Spinal cord (tissue), 10 donors: ENCODE measurements at places on chromosomes 2 and 18.

DNA sequence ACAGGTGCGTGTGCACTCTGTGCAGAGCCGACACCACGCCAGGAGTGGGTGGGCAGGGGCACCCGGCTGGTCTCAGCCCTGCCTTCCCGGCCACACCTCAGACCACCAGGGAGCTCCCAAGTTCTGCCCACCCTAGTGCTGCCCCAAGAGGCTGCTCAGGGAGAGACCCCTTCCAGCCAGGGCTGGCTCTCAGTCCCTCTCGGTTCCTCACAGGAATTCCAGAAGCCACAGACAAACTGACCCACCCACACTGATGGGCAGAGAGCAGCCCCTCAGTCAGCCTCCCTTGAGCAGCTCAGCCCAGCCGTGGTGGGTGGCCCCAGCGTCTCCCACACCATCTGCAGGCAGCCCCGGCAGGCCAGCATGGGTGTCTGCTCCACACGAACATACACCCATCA is 33.8 kb downstream of the GPC1 start:
- no peak for DNase-seq

DNA sequence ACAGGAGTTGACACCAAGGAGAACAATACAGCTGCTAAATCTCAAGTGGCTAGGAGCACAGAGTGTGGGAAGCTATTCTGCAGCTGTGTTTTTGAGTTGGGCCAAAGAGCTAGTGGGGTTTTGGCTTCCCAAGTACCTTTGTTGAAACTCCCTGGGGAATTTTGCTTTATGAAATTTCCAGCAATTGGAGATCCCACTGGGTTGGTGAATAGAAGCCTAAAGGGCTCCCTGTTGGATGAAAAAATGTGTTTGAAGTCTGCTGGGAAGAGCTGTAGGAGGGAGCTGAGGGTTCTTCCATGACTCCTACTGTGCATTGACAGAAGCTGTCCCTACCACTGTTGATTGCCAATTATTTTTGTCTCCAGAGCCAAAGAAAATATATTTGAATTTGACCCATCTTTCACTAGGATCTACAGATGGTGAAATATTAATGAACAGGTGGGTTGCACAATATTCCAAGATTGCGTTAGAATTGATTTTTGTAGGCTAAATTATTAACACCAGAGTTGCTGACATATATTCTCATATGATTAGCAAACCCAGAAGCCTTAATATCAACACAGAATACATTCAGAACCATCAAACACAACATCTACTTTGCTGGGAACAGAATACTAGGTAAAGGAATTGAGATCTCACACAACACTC is 95.4 kb upstream of the CYP1B1 start:
- no peak for DNase-seq

- DNase-seq, result no peak
These were observed 34.3 kb upstream of the TAF1B start for GRCh38 chr2:9809064-9809356.

GRCh38 chr2:200843993-200844948 is 20.2 kb downstream of the CLK1 start:
- no peak for DNase-seq

GRCh38 chr2:218644721-218645120 is 14.7 kb downstream of the ZNF142 start:
- no peak for DNase-seq

- peak; percentile 83 for DNase-seq
These were observed 49.6 kb downstream of the SOWAHC start for GRCh38 chr2:109663721-109664120.

GRCh38 chr2:209547726-209548125 is 123.9 kb downstream of the MAP2 start:
- DNase-seq, result no peak

- no peak for DNase-seq
These were observed 15.1 kb downstream of the COBLL1 start for GRCh38 chr2:164826293-164827243.

GRCh38 chr2:98454500-98455235 is 10.0 kb downstream of the INPP4A start:
- no peak for DNase-seq

DNA sequence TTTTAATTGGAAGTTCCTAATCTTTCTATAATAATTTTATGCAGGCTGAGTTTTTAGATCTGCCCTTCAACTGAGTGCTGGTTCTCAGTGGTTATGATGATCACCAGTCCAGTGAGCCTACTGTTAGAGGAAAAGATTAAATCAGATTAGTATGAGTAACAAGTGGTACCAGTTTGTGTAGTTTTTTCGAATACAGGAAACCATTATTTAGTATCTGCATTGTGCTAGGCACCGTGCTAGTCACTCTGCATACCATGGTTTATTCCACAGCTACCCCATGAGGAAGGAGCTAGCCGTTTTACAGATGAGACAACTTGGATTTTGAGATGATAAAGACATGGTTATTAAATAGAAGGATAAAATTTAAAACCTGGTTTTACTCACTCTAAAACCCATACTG is 6.1 kb downstream of the PSMD1 start:
- DNase-seq, result no peak

DNA sequence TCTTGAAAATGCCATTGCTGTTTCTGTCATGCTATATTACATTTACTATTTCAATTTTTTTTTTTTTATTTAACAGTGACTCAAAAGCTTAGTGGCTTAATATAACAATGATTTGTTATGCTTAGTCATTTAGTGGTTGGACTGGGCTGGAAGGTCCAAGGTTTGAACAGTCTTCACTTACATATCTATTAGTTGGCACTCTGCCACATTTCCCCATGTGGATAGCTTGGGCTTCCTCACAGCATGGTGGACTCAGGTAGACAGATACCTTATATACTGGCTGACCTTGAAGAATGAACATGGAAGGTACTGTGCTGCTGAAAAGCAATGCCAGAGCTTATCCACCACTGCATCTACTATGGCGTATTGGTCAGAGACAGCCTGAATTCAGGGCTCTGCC is 909.5 kb upstream of the SOX11 start:
- no peak for DNase-seq

GRCh38 chr2:175903384-175903936 is 98.6 kb downstream of the LNPK start:
- DNase-seq, result no peak

- no peak for DNase-seq
These were observed 18.5 kb downstream of the GPR35 start for GRCh38 chr2:240643811-240644150.

GRCh38 chr2:109497911-109498870 is 115.6 kb downstream of the SEPTIN10 start:
- no peak for DNase-seq

- DNase-seq, result no peak
These were observed 151.7 kb upstream of the ASB18 start for GRCh38 chr2:236415684-236416444.

DNA sequence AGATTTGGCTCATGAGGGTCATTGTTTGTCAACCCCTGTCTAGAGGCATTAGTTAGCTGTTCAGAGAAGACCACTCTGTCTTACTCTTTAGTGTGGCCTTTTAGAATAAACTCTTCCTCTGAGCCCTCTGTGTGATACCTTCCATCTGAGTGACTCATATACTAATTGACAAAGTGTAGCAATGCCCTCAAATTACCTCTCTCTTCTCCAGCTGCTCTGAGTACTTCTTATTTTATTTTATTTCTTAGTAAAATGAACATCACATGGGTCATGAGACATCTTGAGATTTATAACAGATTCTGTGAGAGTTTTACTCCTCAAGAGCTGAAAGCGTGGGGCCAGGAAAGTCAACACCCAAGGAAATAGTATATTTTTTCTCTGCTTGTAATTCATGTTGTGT is 67.4 kb downstream of the KCTD18 start:
- no peak for DNase-seq

DNA sequence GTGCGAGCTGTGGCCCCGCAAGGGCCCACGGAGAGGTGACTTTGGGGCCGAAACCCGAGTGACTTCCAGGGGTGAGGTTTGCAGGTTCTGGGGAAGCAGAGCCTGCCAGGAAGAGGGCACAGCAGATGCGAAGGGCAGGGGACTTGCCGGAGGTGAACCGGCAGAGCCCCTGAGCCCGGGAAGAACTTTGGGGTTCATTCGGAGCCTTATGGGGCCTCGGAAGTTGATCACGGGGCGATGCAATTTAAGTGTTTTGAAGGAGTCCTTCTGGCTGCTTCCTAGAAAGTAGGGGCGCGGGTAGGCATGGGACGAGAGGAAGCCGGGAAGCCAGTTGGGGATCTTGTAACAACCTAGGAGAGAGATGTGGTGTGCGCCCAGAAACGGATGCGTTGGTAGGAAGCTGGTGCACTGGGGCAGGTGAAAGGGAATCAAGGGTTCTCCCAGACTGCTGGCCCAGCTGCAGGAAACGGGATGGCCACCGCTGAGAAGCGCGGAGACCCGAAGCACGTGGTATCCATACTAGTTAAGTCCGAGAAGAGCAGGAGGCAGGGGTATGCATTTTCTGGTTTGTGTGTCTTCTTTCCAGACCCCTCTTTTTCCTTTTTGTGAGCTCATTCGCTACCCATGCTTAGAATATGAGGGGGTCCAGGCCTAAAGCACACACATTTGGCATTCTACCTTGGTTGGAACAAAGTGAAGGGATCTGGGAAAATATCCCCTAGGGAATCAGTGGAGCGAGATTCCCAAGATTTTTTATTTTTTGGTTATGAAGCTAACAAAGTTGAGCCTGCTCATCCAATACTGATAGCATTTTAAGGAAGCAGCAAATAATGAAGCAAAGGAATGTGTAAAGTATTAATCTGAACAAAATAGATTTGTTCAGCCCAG is 758 bp downstream of the SCLY start:
- peak; percentile 10 for DNase-seq

DNA sequence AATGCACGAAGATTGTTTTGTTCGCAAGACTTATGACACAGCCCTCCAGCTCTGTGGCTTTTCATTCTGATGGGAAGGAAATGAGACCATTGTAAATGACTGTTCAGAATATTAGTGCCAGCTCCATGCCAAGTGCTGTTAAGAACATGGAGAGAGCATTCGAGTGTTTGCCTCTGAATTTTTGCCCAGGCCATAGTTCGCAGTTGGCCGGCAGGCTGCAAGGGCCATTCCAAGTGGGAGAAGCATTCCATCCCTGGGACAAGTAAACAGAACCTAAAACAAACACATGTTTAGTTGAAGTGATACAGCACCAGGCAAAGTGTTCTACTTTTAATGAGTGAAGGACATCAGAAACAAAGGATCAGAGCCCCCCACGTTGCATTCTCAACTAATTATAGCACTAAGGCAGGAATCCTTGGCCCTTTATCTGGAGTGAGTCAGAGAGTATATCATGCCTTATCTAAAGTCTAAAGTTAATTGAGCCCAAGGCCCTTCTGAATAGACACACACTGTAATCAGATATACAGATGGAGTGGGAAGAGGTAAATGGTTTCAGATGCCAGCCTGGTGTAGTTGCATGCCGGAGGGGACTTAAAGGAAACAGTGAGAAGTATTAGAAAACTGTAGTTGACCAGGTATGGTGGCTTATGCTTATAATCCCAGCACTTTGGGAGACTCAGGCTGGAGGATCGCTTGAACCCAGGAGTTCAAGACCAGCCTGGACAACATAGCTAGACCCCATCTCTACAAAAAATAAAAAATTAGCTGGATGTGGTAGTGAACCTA is 53.3 kb downstream of the NEDD4L start:
- DNase-seq, result no peak

GRCh38 chr18:770583-770961 is 41.5 kb downstream of the YES1 start:
- DNase-seq, result no peak

GRCh38 chr2:88764850-88765153 is 73.3 kb downstream of the RPIA start:
- DNase-seq, result no peak

- peak; percentile 84 for DNase-seq
These were observed 132.9 kb upstream of the MGAT5 start for GRCh38 chr2:134120733-134121630.

DNA sequence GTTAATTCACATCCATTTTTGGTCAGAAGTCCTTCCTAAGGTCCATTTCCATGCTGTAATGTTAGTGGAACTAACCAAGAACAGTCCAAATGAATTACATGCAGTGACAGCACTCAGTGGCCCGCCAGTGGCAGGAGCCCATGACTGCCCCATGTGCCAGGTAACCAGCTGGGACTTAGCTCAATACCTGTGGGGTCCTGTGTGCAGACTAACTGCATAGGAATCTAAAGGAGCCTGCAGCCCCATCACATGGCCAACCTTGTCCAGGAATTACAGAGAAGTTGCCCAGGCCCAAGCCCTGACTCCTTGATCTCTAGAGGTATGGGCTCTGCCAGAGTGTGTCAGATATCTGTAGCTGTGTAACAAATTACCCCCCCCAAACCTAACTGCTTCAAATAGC is 35.4 kb upstream of the GPR17 start:
- no peak for DNase-seq

GRCh38 chr2:126888046-126888445 is 10.6 kb upstream of the TEX51 start:
- no peak for DNase-seq

DNA sequence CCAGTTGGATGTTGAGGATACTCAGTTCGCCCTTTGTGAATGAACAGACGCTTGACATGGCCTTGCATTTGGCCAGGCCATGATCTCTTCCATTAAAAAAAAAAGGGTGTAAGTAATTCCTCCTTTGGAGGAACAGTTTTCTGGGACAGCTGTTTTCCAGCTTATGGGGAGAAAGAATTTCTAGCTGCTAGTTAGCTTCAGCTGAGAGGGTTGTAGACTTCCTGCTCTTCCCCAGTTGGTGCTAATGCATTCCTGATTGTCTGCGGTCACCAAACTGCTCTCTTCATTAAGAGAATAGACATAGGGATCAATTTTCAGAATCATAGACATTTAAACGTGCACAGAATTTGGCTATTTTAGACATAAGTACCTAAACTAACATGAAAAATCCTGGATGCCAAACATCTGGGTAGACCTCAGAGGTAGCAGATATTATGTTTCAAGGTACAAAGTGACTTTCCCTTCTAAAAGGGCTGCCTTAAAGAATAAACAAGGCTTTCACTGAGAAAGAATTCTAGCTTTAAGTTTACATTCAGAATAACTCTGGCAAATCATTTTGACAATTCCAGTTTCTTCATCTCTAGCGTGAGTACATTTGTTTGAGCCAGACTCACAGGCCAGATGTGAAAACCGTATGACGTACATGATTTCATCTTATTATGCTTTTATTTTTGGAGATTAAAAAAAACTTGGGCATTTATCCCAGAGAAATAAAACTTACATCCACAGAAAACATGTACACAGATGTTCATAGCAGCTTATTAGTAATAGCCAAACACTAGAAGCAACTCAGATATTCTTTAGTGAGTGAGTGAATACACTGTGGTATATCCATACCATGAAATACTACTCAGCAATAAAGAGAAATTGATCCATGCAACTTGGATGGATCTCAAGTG is 71.2 kb downstream of the MAIP1 start:
- no peak for DNase-seq
